Right ventricle myocardium inferior (tissue), 1 donor: ENCODE measurements at places on chromosomes 1 and 21. TPM values are rescaled to one million over a fixed set of nuclear protein-coding genes. Genes with fewer than 3 reads are reported as not detected.

Gene GJB5
- not detected for total RNA-seq

Gene SHE
- total RNA-seq: 11.3 TPM

Gene CFAP141
- not detected for total RNA-seq

Gene KPRP
- not detected for total RNA-seq

Gene PKP1
- 0.16 TPM for total RNA-seq

Gene INKA2
- 28.5 TPM for total RNA-seq

Gene RNF2
- total RNA-seq: 13.3 TPM

Gene RHD
- total RNA-seq: not detected

Gene PUSL1
- 10.3 TPM for total RNA-seq

Gene TDRD5
- total RNA-seq: not detected

Gene GJA9
- not detected for total RNA-seq

Gene DTL
- 1.3 TPM for total RNA-seq

Gene ACKR1
- 16.2 TPM for total RNA-seq

Gene MFSD2A
- total RNA-seq: 0.65 TPM

DNA sequence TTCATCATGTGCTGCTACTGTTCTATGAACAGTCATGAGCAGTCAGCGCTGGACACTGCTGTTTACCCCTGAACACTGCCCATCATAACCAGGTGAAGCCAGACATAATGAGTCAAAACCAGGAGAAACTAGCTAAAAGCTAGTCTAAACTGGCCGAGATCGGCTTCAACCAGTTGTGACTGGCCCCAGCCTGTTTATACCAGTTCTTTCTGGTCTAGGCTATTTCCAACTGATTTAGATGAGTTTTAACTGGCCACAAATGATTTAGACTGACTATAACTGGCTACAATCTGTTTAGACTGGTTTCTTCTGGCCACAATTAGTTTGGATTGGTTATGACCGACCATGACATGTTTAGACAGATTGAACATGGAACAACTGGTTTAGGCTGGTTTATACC lies 348.3 kb upstream of the CAMK1G start:
- DNase-seq: no peak

DNA sequence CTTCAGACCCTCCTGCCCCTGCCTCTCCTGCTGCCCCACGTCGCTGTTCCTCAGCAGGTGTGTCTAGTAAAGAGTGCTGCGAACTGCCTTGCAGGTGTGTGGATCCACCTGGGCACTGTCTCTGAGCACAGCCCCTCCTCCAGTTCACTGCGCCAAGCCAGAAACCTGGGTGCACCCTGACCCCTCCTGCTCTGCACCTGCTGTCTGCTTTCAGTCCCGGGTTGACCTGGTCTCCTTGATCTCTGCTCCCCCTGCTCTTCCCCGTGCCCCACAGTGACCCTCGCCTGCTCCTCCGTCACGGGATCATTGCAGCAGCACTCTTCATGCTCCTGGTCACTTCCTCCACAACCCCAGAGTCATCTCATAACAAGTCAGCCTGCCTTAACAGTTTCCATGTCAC lies 6.5 kb downstream of the A3GALT2 start:
- DNase-seq: no peak

GRCh38 chr1:27531959-27532685 lies 42.2 kb upstream of the WASF2 start:
- DNase-seq: no peak

DNA sequence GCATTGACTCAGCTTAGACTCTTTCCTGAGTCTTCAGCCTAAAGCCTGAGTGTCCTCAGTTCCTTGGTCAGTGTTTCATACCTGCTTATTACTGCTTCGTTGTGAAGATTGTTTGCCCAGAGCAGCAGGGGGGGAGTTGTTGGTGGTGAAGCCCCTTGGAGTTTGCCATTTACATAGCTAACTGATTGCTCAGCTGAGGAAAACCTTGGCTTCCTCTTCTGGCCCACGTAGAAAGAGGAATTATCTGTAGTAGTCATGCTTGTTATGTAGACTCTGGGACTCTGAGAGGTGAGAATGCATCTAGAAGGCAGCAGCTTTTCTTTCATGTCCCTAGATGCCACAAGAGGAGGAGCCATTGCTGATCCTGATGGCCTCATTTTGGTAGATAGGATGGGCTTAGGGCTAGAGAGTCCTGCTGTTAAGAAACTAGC lies 125.9 kb downstream of the MAST2 start:
- DNase-seq: no peak

GRCh38 chr1:59674595-59674994 lies 140.2 kb upstream of the HOOK1 start:
- DNase-seq: no peak

GRCh38 chr1:234609691-234610042 lies 311 bp downstream of the IRF2BP2 start:
- no peak for DNase-seq

DNA sequence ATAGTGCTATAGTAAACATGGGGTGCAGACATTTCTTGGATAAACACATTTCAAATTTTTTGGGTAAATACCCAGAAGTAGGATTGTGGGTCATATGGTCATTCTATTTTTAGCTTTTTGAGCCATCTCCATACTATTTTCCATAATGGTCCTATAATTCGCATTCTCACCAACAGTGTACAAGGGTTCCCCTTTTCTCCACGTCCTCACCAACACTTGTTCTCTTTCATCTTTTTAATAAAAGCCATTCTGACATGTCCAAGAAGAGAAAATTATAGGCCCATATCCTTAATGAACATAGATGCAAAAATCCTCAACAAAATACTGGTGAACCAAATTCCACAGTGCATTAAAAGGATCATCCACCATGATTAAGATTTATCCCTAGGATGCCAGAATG lies 8.9 kb downstream of the STUM start:
- DNase-seq: no peak

DNA sequence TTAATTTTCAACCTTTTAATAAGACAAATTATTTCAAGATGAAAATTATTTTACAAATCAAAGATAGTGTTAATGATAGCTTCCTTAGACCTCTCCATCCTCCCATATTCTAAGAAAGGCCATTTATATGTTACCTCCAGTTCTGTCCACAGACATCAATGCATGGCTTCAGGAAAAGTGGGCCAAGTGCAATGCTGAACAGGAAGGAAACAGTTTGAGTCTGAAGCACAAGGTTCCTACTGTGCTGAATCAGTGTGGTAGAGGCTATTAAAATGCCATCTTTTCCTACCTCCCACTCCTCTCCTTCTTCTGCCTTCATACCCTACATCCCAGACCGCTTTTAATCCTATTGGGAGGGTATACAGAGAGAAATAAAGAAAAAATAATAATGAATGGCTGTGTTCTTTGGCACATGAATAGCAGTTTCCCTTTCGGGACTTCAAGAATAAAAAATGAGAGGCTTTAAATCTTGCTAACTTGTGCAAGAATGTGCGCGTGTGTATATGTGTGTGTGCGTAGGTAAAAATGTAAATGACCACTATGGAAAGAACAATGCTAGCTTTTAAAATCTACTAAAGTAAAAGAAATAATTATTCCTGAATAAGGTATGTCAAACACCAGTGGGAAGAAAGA lies 62.6 kb upstream of the C1orf105 start:
- DNase-seq: no peak

- DNase-seq: no peak
Measured at GRCh38 chr1:171877701-171878100, 36.4 kb downstream of the DNM3 start.

DNA sequence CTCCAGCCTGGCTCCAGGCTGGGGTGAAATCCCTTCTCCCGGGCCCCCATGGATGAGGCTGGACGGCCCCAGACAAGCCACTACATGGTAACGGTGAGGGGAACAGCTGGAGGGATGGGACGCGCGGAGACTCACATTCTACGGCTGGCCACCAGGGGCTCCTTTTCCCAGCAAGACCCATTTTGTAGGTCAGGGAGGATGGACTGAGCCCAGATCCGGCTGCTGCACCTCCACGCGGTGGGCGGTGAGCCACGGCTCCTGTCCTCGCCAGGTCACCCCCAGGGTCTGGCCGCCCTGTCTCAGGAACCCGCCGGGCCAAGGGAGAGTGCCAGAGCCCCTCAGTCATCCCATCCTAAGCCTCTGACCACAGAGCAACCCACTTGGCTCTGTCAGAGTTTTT lies 75.0 kb upstream of the ACTRT2 start:
- DNase-seq: no peak

DNA sequence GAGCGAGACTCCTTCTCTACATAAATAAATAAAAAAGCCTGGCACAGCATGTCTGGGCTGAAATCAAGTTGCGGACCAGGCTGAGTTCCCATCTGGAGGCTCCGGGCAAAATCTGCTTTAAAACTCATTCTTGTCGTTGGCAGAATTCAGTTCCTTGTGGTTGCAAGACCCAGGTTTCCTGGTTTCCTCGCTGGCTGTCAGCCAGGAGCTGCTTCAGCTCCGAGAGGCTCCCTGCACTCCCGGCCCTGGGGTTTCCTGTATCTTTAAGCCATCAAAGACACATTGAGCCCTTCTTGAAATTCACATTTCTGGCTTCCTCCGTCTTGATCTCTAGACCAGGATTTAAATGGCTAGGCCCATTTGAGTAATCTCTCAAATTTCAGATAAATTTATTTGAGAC lies 20.6 kb upstream of the SCCPDH start:
- no peak for DNase-seq

GRCh38 chr1:220371324-220371723 lies 99.1 kb upstream of the RAB3GAP2 start:
- no peak for DNase-seq

DNA sequence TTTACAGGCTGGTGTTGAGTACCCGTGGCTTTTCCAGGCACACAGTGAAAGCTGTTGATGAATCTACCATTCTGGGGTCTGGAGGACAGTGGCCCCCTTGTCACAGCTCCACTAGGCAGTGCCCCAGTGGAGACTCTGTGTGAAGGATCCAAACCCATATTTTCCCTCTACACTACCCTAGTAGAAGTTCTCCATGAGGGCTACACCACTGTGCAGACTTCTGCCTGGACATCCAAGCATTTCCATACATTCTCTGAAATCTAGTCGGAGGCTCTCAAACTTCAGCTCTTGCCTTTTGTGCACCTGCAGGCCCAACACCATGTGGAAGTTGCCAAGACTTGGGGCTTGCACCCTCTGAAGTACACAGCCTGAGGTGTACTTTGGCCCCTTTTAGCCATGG lies 227.8 kb downstream of the BACH1 start:
- DNase-seq: no peak

DNA sequence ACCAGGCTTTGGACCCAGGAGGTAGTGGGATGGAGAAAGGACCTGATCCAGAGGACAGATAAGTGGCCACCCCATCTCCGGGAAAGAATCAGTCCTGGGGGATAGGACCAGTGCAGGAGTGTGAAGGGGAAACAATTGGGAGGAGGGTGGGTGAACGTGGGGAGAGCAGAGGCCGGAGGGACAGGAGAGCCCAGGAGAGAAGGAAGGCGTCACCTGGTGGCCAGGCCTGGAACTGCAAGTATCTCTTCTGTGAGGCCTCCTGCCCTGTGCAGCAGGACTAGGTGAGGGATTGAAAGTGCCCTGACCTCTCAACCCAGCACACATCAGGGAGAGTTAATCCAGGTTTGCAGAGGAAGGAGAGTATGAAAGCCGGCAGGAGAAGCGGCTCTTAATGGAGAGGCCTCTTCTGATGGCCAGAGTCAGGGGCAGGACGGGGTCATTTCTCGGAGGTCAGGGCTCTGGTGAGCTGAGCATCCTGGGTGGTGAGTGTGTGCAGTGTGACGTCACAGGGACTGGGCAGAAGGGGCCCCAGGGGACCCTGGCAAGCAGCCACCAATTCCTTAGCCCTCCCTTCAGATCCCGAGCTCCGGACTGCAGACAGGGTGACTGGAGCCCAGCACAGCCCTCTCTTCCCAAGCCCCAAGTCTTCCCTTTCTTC lies 9.2 kb upstream of the LAD1 start:
- peak; percentile 83 for DNase-seq

GRCh38 chr1:115098979-115099692 lies 9.8 kb upstream of the TSPAN2 start:
- no peak for DNase-seq

DNA sequence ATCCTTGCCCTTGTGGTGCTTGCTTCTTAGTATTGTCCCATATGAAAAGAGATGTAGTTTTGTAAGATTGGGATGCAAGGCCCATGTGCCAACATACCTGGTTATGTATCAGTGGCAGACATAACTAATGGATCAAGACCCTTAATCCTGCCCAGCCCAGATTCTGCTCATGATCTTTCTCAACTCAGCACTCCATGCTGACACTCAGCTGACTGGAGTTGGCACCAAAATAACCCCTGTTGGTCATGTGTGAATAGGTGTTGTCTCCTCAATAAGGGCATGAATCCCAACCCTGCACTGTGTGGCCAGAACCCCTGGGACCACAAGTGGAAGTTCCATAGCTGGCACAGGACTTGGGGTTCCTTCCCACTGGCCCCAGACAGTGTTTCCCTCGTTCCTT lies 13.9 kb upstream of the CNR2 start:
- DNase-seq: no peak

DNA sequence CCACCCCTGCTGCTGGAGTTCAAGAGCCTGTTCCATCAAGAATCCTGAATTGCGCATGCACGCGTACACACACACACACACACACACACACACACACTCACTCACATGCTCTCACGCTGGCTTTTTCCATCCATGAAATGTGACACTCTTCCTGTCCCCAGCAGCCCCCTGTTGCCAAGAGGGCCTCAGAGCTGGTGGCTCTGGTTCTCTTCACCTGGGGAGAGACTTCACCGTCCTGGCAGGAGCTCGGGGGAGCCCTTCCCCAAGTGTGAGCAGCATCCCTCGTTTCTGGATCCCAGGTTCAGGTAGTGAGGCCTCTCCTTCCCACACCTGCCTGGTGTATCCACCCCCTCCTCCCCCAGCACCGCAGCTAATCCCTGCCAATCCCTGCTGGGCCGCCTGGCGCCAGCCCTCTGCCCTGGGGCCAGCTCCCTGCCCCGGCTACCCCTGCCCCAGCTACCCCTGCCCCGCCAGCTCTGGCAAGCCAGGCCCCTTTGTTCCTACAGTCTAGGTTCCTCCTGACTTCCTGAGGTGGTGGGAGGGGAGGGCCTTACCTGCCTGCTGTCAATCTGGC lies 9.9 kb downstream of the PLOD1 start:
- DNase-seq: no peak

GRCh38 chr1:82269431-82269830 lies 468.7 kb downstream of the ADGRL2 start:
- no peak for DNase-seq

DNA sequence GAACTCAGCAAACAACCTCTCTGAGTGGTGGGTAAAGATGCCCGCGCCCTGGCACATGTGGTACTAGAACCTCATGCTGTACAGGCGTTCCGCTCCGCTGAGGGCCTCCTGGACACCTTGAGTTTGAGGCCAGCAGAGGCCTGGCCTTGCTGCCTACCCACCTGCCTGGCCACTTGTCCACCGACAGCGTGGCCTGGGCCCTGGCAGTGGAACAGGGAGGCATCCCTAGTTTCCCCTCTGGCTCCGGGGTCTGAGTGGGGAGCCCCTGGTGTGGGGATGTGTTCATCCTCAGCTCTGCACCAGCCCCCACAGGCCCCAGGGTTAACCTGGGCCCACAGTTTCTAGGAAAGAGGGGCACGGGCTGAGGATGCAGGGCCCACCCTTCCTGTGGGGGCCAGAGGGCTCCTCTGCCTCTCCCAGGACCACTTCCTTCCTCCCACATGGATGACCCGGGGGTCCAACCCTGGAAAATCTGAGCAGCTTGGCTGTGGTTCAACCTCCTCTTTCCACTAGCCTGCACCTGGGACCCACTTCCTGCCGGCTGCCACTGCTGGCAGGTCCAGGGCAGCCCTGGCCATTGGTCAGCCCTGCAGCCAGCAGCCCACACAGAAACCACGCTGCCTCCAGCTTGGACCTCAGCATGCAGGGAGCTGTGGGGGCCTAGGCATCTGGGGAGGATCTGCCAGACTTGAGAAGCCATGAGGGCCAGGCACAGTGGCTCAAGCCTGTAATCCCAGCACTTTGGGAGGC lies 53.3 kb upstream of the COL18A1 start:
- peak; percentile 53 for DNase-seq

- DNase-seq: peak; percentile 48
Measured at GRCh38 chr1:184811439-184812111, 56.9 kb upstream of the EDEM3 start.

- DNase-seq: peak; percentile 92
Measured at GRCh38 chr1:159900086-159900680, at the start of gene CFAP45. Gene CFAP45, minus strand, starts transcription at chr1:159900165. Its CDS starts 67 bp downstream, at chr1:159900098.
